Naive thymus-derived CD4-positive, alpha-beta T cell (primary cell): ENCODE measurements at places on chromosomes 3 and 15. TPM values are rescaled to one million over a fixed set of nuclear protein-coding genes. Genes with fewer than 3 reads are reported as not detected.

GRCh38 chr15:24054547-24055245 is 367.6 kb upstream of the NDN start:
- H3K36me3 ChIP-seq, result no peaks in the 10 kb centered on the region
- H3K27me3 ChIP-seq, result no peaks in the 10 kb centered on the region
- no peaks in the 10 kb centered on the region for H3K4me1 ChIP-seq
- no peak for DNase-seq
- no peak overlapping the region for H3K4me3 ChIP-seq

The MOBP gene
- total RNA-seq, result not detected

GRCh38 chr15:91855684-91856489 is 2.4 kb downstream of the SLCO3A1 start:
- peak overlapping the region; percentile 67 for H3K27ac ChIP-seq
- H3K36me3 ChIP-seq, result no peaks in the 10 kb centered on the region
- H3K27me3 ChIP-seq, result no peaks in the 10 kb centered on the region
- H3K4me1 ChIP-seq, result peaks cover 78% of the 10 kb centered on the region
- DNase-seq, result no peak
- peak overlapping the region; percentile 9 for H3K4me3 ChIP-seq

- H3K27ac ChIP-seq, result no peak overlapping the region
- no peaks in the 10 kb centered on the region for H3K4me1 ChIP-seq
- no peaks in the 10 kb centered on the region for H3K27me3 ChIP-seq
- DNase-seq, result no peak
- no peak overlapping the region for H3K4me3 ChIP-seq
Measured at GRCh38 chr3:187858041-187858440, 112.8 kb upstream of the BCL6 start.

DNA sequence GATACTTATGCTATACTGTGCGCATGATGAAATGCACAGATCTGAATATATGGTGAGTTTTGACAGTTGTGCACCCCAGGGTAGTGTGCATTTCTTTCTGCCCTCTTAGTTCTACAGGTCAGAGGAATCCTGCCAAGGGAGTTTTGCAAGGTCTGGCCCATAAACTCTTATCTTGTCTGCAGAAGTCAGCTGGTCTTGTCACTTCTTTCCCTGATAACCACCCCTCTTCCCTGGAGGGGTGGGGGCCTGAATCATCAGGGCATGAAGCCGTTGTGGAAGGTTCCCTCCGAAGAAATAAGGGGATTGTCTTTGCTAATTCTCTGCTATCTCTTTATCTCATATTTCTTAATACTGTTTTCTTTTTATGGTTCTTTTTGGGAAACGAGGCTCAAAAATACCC is 30.4 kb downstream of the TRIM71 start:
- H3K4me1 ChIP-seq, result no peaks in the 10 kb centered on the region
- no peak for DNase-seq
- no peak overlapping the region for H3K4me3 ChIP-seq
- no peaks in the 10 kb centered on the region for H3K27me3 ChIP-seq

DNA sequence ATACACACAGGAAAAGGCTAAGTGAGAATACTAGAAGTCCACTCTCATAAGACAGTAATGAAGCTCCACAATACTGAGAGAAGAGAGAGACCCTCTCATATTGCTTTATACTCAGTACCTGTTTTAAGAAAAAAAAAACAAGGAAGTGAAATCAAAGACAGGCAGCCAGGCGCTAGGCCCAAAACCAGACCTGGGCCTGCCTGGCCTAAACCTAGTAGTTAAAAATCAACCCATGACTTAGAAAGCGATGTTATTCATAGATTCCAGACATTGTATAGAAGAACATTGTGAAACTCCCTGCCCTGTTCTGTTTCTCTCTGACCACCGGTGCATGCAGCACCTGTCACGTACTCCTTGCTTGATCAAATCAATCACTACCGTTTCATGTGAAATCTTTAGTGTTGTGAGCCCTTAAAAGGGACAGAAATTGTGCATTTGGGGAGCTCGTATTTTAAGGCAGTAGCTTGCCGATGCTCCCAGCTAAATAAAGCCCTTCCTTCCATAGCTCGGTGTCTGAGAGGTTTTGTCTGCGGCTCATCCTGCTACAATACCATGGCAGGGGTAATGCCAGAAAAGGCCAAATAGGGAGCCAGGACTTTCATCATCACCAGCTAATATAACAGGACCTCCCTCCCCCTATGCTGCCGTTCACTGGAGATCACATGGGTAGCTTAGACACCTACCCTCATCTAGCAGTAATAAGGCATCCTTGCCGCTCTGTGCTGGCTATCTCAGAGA is 1294.1 kb downstream of the NSUN3 start:
- no peaks in the 10 kb centered on the region for H3K4me1 ChIP-seq
- H3K36me3 ChIP-seq, result no peaks in the 10 kb centered on the region
- no peak overlapping the region for H3K27ac ChIP-seq
- H3K27me3 ChIP-seq, result no peaks in the 10 kb centered on the region
- H3K4me3 ChIP-seq, result no peak overlapping the region

DNA sequence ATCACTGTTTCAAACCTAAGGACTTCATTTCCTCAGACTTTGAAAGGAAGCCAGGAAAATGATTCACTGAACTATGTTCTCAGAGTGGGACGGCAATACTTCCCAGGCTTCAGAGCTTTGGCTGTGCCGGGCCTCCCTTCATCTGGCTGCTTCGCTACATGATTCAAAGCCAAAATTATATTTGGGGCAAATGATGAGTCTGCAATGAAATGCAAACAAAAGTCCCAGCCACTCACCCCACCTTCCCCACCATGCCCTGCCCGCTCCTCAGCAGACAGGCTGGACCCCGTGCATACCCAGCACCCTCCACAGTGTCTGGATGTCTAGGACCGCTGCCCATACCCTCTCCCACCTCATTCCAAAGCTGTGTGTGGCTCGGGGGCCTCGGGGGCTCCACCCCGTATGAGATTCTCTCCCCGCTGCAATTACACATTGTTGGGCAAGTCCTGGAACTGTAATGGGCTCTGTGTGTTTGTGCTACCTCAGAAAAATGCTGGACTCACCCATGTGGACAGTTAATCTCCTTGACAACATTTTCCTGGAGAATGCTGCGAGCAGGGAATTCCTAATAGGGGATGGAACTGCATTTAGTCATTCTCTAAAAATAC is 32.2 kb downstream of the ATP10A start:
- no peak overlapping the region for H3K27ac ChIP-seq
- H3K36me3 ChIP-seq, result peaks cover 10% of the 10 kb centered on the region
- no peak overlapping the region for H3K4me3 ChIP-seq
- peaks cover 8% of the 10 kb centered on the region for H3K4me1 ChIP-seq
- no peaks in the 10 kb centered on the region for H3K27me3 ChIP-seq

DNA sequence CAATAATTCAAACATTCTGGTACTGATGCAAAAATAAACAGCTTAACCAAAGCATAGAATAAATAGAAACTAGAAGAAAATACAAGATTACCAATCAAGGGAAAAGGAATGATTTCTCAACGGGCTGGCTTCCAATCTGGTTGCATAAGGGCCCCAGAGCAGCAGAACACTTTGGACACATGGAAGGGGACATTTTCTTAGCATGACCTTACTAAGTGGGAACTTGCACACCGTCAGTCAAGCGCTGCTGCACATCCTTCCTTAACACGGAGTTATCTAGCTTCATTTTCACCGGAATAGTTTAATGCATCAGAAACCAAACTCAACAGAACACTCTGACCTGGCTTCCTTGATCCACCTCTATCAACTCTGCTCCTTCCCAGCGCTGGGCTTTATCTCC is 388.5 kb downstream of the VPS13C start:
- H3K36me3 ChIP-seq, result no peaks in the 10 kb centered on the region
- no peak overlapping the region for H3K27ac ChIP-seq
- H3K4me3 ChIP-seq, result no peak overlapping the region
- no peaks in the 10 kb centered on the region for H3K27me3 ChIP-seq
- DNase-seq, result no peak
- H3K4me1 ChIP-seq, result no peaks in the 10 kb centered on the region

DNA sequence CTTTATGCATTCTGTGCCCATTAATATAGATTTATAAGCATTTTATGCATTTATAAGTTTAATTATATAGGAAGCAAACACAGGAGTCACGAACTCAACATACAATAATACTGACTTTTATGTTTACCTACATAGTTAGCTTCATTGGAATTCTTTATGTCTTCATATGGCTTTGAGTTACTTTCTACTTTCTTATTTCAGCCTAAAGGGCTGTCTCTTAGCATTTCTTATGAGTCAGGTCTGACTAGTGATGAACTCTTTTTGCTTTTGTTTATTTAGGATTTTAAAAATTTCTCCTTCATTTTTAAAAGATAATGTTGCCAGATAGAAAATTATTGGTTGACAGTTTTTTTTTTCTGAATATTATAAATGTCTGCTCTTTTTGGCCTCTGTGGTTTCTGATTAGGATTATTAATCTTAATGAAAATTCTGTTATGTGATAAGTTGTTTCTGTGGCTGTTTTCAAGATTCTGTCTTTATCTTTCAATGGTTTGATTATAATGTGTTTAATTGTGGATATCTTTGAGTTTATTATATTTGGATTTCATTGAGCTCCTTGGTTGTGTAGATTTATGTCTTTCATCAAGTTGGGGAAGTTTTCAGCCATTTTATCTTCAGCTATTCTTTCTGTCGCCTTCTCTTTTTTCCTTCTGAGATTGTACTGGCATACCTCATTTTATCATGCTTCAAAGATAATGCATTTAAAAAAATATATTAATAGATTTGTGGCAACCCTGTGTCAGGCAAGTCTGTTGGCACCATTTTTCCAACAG is 54.3 kb downstream of the ATP2C1 start:
- H3K36me3 ChIP-seq, result peaks cover 25% of the 10 kb centered on the region
- H3K27me3 ChIP-seq, result no peaks in the 10 kb centered on the region
- no peak overlapping the region for H3K4me3 ChIP-seq
- DNase-seq, result no peak

- no peaks in the 10 kb centered on the region for H3K4me1 ChIP-seq
- no peaks in the 10 kb centered on the region for H3K27me3 ChIP-seq
- H3K4me3 ChIP-seq, result no peak overlapping the region
- DNase-seq, result no peak
- H3K27ac ChIP-seq, result no peak overlapping the region
Measured at GRCh38 chr15:99454107-99454809, 111.5 kb upstream of the MEF2A start.

The CMTM6 gene
- 38.1 TPM for total RNA-seq

GRCh38 chr3:87148020-87148419 is 79.1 kb upstream of the CHMP2B start:
- no peak for DNase-seq
- H3K27ac ChIP-seq, result no peak overlapping the region
- H3K4me1 ChIP-seq, result no peaks in the 10 kb centered on the region

GRCh38 chr3:11536936-11537612 is 106.6 kb downstream of the VGLL4 start:
- H3K4me3 ChIP-seq, result no peak overlapping the region
- no peak for DNase-seq
- H3K27me3 ChIP-seq, result no peaks in the 10 kb centered on the region
- no peaks in the 10 kb centered on the region for H3K4me1 ChIP-seq
- no peak overlapping the region for H3K27ac ChIP-seq

The RARB gene
- total RNA-seq, result not detected

The SLC15A2 gene
- 5.5 TPM for total RNA-seq
